ENCODE measurements at places on chromosomes 16 and 17.

- DNase-seq, result no peak
These were observed 3.9 kb downstream of the USP10 start for GRCh38 chr16:84703681-84704080.

- peak; percentile 44 for DNase-seq
These were observed 16.2 kb downstream of the SOCS3 start for GRCh38 chr17:78343543-78344201.

DNA sequence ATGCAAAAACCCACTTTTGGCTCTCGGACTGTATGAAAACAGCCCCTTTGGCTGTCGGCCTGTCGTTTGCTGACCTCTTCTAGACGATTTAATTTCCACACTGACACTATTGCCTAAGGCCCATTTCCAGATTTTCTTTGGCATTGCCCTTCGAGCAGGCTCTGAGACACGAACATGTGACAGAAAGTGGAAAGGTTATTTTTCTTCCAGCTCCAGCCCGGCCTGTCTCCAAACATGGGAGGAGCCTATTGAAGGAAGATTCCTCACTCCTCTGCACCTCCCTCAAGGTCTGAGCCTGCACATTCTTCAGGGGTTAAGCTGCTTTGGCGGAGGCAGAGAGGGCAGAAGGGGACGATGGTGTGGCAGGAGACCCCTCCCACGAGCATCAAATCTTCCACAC, 85.9 kb upstream of the FOXF1 start:
- DNase-seq, result no peak

DNA sequence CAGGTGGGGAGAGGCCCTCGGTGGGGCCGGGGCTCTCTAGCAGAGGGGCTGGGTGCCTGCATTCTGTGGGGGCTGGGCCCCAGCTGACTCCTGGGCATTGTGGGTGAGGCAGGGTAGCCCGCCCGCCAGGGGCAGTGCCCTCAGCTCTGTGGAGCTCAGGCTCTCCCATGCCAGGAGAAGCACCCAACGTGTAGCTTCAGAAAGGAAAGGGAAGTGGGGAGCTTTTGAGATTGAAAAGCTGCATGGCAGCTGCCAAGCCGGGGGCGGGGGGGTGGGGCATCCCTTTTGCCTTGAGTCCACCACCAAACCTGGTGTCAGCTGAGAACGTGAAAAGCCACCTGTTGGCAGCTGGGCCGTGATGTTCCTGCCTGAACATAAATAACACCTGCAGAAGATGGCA, 192.1 kb upstream of the CIBAR2 start:
- DNase-seq, result no peak

GRCh38 chr17:80625627-80626026, 81.0 kb downstream of the RPTOR start:
- no peak for DNase-seq

GRCh38 chr17:77372444-77373298, 231.9 kb downstream of the SEC14L1 start:
- DNase-seq, result no peak

DNA sequence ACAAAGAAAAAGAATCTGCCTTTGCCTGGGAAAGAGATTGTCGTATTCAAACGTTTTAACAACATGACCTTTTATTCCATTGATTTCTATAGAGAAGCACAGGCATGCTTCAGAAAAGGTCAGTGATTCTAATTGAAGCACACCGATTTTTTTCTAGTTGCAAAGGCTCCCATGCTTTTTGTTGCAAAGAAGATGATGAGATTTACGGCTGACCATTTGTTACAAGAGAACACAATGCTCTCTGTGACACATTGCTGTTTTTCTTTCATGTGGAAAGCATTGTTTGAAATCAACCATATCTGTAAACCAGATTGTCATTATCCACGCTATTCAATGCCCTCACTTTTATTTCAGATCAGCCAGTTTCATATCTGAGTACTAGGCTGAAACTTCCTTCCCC, 99.8 kb downstream of the NLK start:
- no peak for DNase-seq

DNA sequence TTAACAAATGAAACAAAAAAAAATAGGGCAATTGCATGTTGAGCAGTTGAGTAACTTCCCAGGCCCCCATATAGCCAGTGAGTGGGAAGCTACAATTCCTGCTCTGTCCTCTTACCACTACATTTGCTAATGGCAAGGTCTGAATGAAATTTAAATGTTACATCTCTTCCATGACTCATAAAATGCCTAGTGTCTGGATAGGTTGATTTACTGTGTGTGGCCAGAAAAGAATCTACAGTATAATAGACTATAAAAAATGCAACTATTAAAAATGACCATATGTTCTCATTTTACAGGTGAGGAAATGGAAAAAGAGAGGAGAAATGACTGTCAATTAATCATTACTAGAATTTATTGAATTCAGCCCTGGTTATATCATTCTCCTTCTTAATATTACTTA, 1199.3 kb downstream of the CDH11 start:
- DNase-seq, result no peak

- DNase-seq, result no peak
These were observed 3.0 kb downstream of the EME1 start for GRCh38 chr17:50375858-50376538.

- no peak for DNase-seq
These were observed 117.5 kb downstream of the FTO start for GRCh38 chr16:53821487-53821886.

DNA sequence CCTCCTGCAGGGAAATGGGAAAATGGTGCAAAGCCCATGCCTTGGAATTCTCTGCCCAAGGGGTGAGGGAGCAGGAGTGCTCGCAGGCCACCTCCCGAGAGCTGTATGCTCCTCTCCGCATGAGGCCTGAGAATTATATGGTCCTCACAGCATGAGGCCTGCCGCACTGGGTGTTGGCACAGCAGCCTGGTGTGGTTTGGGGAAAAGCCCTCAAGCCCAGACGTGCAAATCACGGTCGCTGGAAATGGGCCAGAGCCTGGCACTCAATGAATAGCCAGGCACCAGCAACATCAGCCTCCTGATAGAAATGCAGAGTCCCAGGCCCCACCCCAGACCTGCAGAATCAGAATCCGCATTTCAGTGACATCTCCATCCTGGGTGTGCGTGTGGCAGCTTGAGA, 156.4 kb upstream of the FOXF1 start:
- DNase-seq, result no peak

DNA sequence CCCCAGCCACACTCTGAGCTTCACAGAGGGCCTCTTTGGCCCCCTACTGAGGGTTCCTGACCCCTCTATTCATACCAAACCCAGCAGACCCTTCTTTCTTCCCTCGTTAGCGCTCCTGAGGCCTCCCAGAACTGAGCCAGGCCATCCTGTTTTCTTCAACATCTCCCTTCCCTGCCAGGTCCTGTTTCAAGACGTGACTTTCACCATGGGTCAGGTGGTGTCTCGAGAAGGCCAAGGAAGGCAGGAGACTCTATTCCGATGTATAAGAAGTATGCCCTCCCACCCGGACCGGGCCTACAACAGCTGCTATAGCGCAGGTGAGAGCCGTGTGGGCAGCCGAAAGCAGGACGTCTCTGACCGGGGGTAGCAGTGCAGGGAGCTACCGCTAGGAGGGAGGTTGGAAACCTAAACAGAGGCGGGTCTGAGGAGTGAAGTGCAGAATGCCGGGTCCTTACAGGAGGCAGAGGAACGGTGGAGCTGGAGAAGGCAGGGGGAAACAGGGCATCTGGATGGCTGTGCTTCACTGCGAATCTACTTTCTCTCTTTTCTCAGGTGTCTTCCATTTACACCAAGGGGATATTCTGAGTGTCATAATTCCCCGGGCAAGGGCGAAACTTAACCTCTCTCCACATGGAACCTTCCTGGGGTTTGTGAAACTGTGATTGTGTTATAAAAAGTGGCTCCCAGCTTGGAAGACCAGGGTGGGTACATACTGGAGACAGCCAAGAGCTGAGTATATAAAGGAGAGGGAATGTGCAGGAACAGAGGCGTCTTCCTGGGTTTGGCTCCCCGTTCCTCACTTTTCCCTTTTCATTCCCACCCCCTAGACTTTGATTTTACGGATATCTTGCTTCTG, 1.3 kb upstream of the SENP3 start:
- DNase-seq, result no peak
